ENCODE measurements at places on chromosomes 3 and 15. TPM values are rescaled to one million over a fixed set of nuclear protein-coding genes. Genes with fewer than 3 reads are reported as not detected.

GRCh38 chr3:69251078-69251805 lies 128.8 kb upstream of the LMOD3 start:
- DNase-seq = no peak

GRCh38 chr3:81554388-81554787 lies 207.1 kb downstream of the GBE1 start:
- no peak for DNase-seq

DNA sequence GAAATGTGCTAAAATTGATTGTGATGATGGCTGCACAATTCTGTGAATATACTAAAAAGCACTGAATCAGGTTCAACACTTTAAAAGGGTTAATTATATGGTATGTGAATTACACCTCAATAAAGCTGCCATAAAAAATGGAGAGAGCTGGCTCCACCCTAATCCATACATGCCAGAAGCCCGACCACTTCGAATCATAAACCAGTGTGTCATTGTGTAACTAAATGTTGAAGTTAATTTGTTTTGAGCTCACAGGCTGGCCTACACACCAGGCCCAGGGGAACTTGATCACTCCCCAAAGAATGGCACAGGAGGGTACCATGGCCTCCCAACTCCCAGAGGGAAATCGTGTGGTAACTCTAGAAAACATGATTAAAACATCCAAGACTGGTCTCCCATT lies 14.0 kb downstream of the PLCD1 start:
- DNase-seq = no peak

Gene BMF
- 9.8 TPM for total RNA-seq

Gene SHQ1
- 35.9 TPM for total RNA-seq

Gene SCG5
- total RNA-seq = not detected
